SHP77 (cell line): ENCODE measurements at places on chromosomes 16 and 17.
A peak's percentile ranks its signal among the peaks of the same experiment; 100 is the strongest.

- DNase-seq = no peak
Observed at GRCh38 chr17:74249590-74250270, 24.3 kb upstream of the DNAI2 start.

- DNase-seq = no peak
Observed at GRCh38 chr17:76673729-76674128, 30.2 kb upstream of the ST6GALNAC1 start.

- DNase-seq = no peak
Observed at GRCh38 chr17:57677301-57677700, 67.8 kb downstream of the CCDC182 start.

GRCh38 chr17:80101011-80101945, at the start of gene GAA:
Gene GAA, plus strand, starts transcription at chr17:80101581. Its CDS starts 3,006 bp downstream, at chr17:80104587.
- DNase-seq = peak; percentile 83

DNA sequence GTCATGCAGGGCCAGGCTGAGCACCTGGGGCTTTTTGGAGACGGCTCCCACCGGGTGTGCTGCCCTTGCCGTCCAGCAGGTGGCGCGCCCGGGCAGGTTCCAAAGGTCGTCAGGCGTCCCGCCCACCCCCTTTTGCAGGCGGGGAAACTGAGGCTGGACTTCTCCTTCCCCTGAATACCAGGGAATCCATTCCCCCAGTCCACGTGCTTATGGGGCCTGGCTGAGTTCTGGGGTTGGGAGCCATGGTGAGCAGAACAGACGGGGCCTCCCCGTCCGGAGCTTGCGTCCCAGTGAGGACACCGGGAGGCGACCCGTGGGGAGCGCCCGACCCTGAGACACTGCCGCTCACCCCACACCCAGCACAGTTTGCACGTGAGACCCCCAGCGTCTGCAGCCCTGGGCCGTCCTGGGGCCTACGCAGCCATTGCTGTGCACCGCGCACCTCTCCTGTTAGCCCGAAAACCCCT, 51.8 kb upstream of the JPH3 start:
- DNase-seq = no peak

- DNase-seq = no peak
Observed at GRCh38 chr16:73012341-73012740, 35.6 kb downstream of the ZFHX3 start.

DNA sequence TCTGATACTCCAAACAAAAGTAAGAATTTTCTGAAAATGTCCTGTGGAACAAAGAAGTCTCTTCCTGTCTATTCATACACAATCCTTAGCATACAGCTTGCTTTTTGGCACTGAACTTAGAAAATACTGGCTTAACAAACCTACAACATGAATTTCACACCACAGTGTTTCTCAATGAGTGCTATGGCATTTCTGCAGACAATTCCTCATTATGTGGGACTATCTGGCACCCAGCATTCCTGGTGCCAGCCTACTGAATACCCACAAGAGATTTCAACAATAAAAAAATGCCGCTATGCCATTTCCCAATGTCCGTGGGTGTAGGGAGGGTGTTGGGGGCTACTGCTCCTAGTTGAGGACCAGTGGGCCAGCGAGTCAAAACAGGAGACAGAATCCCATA, 62.1 kb downstream of the ZNF652 start:
- DNase-seq = no peak

GRCh38 chr17:82338858-82339633, 5.5 kb upstream of the SECTM1 start:
- DNase-seq = no peak

GRCh38 chr17:79897243-79898063, 58.2 kb upstream of the CBX4 start:
- DNase-seq = no peak

- DNase-seq = peak; percentile 44
Observed at GRCh38 chr17:2025220-2025621, at the start of gene RTN4RL1. Gene RTN4RL1, minus strand, starts transcription at chr17:2025334. Its CDS starts 469 bp downstream, at chr17:2024865.

DNA sequence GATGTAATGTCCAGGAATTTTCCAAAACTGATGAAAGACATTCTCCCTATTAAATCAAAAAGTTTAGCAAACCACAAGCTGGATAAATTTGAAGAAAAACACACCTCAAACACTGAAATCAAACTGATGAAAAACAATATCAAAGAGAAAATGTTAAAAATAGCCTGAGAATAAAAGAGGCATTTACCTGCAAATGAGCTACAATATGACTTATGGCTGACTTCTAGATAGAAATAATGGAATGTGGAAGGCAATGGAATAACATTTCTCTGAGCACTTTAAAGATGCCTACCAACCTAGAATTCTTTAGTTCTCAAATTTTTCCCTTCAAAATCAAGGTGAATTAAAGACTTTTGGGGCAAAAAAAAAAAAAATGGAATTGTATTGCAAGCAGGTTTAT, 52.4 kb upstream of the HSBP1 start:
- no peak for DNase-seq

DNA sequence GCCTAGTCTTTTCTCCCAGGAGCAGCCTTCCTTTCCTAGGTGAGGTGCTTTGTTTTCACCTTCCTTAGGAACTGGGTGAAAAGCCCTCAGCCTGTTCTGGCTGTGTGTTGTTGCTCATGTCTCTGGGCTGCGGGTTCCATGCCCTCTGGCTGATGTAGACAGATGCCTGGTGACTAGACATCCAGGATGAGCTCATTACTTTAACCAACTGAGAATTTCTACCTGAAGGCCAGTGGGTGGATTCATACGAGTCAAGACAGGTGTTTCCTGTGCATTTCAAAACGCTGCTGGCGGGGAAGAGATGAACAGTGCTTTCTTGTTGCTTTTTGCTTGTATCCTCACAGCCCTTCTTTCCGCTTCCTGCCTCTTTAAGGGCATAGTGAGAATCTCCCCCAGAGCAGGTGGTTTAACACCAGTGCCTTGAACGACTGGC, 22.3 kb downstream of the SAP30BP start:
- no peak for DNase-seq

DNA sequence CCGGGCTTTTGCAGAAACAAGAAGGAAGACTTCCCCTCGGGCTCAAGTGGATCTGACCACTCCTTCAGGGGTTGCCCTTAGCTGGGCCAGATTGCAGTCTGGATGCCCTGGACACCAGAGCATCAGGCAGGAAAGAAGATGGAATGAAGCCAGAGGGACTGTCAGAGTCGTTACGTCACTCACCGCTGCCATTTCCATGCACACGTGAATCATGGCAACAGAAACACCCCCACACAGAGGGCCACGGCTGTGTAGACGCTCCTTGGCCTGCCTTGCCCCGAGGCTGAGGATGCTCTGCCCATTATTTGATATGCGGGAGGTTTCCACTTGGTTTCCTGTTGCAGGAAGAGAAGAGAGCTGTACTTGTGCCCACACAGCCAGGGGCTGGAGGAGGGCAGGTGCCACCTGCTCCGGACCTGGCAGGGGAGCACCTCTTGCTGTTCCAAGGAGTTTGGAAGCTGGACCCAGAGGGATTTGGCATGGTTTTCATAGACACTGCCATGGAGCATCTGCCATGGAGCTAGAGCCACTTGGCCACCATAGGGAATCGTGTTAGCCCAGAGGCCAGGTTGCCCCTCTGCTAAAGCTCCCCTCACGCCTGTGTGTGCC, 29.4 kb downstream of the RBFOX3 start:
- DNase-seq = no peak

- no peak for DNase-seq
Observed at GRCh38 chr17:71342737-71343136, 778.1 kb upstream of the SOX9 start.

- DNase-seq = no peak
Observed at GRCh38 chr17:41446806-41447205, 6.0 kb upstream of the KRT38 start.

GRCh38 chr17:82936768-82937171, 96.9 kb upstream of the ZNF750 start:
- DNase-seq = no peak

- no peak for DNase-seq
Observed at GRCh38 chr17:58504826-58505351, 9.5 kb downstream of the MTMR4 start.

DNA sequence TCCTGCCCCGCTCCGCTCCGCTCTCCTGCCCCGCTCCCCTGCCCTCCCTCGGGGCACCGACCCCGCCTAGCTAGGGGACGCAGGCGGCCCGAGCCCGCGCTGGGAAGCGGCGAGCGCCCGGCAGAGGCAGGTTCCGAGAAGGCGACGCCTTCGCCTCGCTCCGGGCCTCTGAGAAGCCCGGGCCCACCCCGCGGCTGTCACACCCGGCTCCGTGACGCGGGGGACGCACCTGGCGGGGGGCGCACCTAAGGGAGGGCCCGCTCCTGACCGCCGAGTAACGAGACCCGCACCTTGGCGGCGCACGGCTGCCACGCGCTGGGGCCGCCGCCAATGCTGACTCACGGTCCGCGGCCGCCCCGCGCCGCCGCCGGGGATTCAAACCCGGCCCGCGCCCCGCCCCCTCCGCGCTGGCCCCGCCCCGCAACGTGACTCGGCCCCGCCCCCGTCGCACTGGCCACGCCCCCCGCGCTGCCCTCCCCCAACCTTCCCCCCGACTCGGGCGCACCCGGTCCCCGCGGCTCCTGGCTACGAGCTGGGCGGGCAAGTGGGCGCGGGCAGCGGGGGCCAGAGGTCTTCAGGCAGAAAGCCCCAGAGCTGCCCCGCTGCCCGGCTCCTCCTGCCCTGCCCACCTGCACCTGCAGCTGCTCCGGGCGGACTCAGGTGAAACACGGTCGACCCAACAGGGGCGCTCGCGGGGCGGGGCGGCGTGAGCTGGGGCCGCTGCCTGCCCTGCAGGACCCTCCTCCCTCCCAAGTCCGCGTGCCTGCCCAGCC, 27.8 kb downstream of the GNPTG start:
- peak; percentile 40 for DNase-seq

DNA sequence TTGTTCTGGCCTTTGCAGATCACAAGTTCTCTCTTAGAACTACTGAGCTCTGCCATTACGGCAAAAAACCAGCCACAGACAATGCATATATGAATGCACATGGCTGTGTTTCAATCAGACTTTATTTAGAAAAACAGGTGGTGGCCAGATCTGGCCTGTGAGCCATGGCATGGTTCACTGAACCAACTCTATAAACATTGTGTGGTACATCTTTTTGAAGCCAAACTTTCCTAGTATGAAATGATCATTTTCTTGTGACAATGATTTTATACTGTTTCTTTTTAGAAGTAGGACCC, 65.9 kb upstream of the AMZ2 start:
- no peak for DNase-seq

- no peak for DNase-seq
Observed at GRCh38 chr16:80366023-80366422, 174.8 kb upstream of the DYNLRB2 start.

- no peak for DNase-seq
Observed at GRCh38 chr16:67246081-67246755, 1.1 kb downstream of the FHOD1 start.

GRCh38 chr16:69223882-69224281, 36.9 kb downstream of the SNTB2 start:
- no peak for DNase-seq

GRCh38 chr16:82605863-82606620, 20.7 kb upstream of the CDH13 start:
- DNase-seq = no peak

GRCh38 chr17:76082326-76083251, 3.6 kb downstream of the ZACN start:
- DNase-seq = no peak

GRCh38 chr17:41967141-41967920, 736 bp downstream of the CNP start:
- DNase-seq = no peak

DNA sequence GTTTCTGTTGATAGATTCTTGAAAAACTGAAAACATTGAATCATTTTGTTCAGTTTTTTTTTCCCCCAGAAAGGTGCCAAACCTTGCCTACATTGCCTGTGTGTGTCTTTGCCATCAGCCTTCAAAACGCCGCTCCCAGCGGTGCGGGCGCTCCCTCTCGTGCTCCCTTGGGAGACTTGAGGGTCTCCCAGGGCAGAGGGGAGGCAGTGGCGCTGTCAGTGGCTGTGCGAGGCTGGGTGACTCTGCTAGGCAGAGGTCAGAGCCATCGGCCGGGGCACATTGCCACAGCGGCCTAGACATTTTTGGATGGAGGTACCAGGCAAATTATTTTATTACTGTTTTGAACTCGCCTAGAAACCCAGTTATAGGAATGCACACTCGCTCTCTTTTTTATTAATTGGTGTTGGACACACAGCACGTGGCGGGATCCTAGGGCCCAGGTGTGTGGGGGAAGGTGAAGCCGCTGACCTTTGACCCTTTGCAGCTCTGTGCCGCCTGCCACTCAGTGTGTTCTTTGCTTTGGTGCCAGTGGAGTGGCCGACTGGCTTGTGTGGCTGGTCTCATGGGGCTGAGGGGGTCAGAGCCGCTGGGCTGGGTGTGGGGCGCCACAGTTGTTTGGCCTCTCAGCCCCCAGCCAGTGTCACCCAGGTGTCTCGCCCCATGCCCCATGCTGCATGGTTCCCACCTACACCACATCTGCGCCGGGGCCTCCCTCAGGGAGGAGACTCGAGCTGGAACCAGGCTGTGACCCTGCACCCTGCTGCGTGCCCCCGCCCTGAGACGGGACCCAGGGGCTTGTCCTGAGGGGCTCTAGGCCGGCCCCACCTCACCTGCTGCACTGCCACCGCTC, 115.7 kb downstream of the BANP start:
- DNase-seq = no peak

DNA sequence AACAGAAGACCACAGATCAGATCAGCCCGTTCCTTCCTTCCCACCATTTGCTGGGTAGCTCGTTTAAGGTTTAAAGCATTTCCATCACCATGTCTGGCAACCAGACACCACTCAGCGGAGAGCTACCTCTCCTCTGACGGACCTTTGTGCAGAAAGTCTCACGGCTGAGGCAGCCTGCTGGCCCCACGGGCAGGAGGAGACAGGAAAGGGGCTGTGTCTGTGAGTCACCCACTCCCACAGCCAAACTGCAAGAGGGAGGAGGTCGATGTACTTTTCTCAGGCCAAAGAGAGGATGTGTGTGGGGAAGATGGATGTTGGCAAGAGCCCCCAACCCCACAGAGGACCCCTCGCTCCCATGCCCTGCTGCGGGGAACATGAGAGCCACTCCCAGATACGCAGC, 92.1 kb downstream of the ZNF423 start:
- no peak for DNase-seq

DNA sequence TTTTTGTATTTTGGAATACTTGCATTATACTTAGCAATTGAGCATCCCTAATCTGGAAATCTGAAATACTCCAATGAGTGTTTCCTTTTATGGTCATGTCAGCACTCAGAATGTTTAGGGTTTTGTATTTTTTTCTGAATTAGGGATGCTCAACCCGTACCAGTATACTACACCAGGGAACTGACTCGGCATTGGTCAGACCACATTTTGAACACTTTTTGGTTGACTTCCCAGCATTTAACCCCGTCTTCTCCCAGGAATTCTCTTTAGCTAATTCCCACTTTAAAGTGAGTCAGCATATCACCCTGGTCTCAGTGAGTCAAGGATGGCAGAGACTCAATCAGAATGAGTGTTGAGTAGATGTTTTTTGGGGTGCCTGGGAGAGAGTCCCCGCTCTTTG, 177.9 kb downstream of the SPECC1 start:
- DNase-seq = no peak

GRCh38 chr17:74618451-74618850, 5.1 kb downstream of the CD300E start:
- DNase-seq = no peak
